ENCODE measurements at places on chromosomes 1 and 21.

GRCh38 chr1:65480684-65481405, 60.4 kb downstream of the LEPR start:
- H3K4me3 ChIP-seq, result no peak overlapping the region
- no peaks in the 10 kb centered on the region for H3K27me3 ChIP-seq
- H3K27ac ChIP-seq, result no peak overlapping the region
- H3K36me3 ChIP-seq, result no peaks in the 10 kb centered on the region
- H3K4me1 ChIP-seq, result no peaks in the 10 kb centered on the region

GRCh38 chr1:228852024-228852423, 116.7 kb downstream of the RHOU start:
- no peak overlapping the region for H3K27ac ChIP-seq
- H3K36me3 ChIP-seq, result no peaks in the 10 kb centered on the region
- H3K4me3 ChIP-seq, result no peak overlapping the region

GRCh38 chr1:91803123-91803522, 82.8 kb downstream of the TGFBR3 start:
- H3K27ac ChIP-seq, result peak overlapping the region; percentile 94
- H3K27me3 ChIP-seq, result no peaks in the 10 kb centered on the region
- DNase-seq, result no peak
- no peaks in the 10 kb centered on the region for H3K36me3 ChIP-seq
- H3K4me3 ChIP-seq, result peak overlapping the region; percentile 78
- peaks cover 30% of the 10 kb centered on the region for H3K4me1 ChIP-seq

GRCh38 chr1:110360431-110360830, 21.3 kb downstream of the RBM15 start:
- no peaks in the 10 kb centered on the region for H3K27me3 ChIP-seq
- no peak overlapping the region for H3K4me3 ChIP-seq
- H3K4me1 ChIP-seq, result peaks cover 9% of the 10 kb centered on the region
- peaks cover 15% of the 10 kb centered on the region for H3K36me3 ChIP-seq
- H3K27ac ChIP-seq, result no peak overlapping the region

GRCh38 chr1:33903210-33903589, 39.3 kb downstream of the HMGB4 start:
- H3K4me1 ChIP-seq, result no peaks in the 10 kb centered on the region
- no peaks in the 10 kb centered on the region for H3K27me3 ChIP-seq
- H3K4me3 ChIP-seq, result no peak overlapping the region

- H3K4me3 ChIP-seq, result no peak overlapping the region
- no peaks in the 10 kb centered on the region for H3K36me3 ChIP-seq
- peaks cover 12% of the 10 kb centered on the region for H3K4me1 ChIP-seq
Measured at GRCh38 chr1:27116697-27117096, 38.2 kb downstream of the SLC9A1 start.

- peaks cover 34% of the 10 kb centered on the region for H3K36me3 ChIP-seq
- H3K4me1 ChIP-seq, result no peaks in the 10 kb centered on the region
- H3K27ac ChIP-seq, result no peak overlapping the region
- DNase-seq, result no peak
- no peak overlapping the region for H3K4me3 ChIP-seq
Measured at GRCh38 chr1:155383406-155383805, 62.7 kb downstream of the RUSC1 start.

GRCh38 chr1:154533952-154534844, 24.3 kb downstream of the UBE2Q1 start:
- DNase-seq, result no peak
- no peak overlapping the region for H3K27ac ChIP-seq
- no peaks in the 10 kb centered on the region for H3K4me1 ChIP-seq
- H3K27me3 ChIP-seq, result peaks cover 2% of the 10 kb centered on the region
- H3K4me3 ChIP-seq, result no peak overlapping the region
- no peaks in the 10 kb centered on the region for H3K36me3 ChIP-seq

GRCh38 chr1:179807291-179807690, 64.2 kb downstream of the FAM163A start:
- H3K27ac ChIP-seq, result no peak overlapping the region
- H3K4me3 ChIP-seq, result no peak overlapping the region
- H3K4me1 ChIP-seq, result no peaks in the 10 kb centered on the region
- no peaks in the 10 kb centered on the region for H3K36me3 ChIP-seq

GRCh38 chr1:79204779-79205479, 198.4 kb upstream of the ADGRL4 start:
- H3K36me3 ChIP-seq, result no peaks in the 10 kb centered on the region
- no peaks in the 10 kb centered on the region for H3K4me1 ChIP-seq
- DNase-seq, result no peak
- no peaks in the 10 kb centered on the region for H3K27me3 ChIP-seq
- H3K4me3 ChIP-seq, result no peak overlapping the region
- H3K27ac ChIP-seq, result no peak overlapping the region

- H3K4me1 ChIP-seq, result no peaks in the 10 kb centered on the region
- no peaks in the 10 kb centered on the region for H3K36me3 ChIP-seq
- H3K27ac ChIP-seq, result no peak overlapping the region
- no peak for DNase-seq
Measured at GRCh38 chr1:58266242-58266641, 280.3 kb downstream of the OMA1 start.

- H3K36me3 ChIP-seq, result no peaks in the 10 kb centered on the region
- H3K4me3 ChIP-seq, result no peak overlapping the region
- peaks cover 7% of the 10 kb centered on the region for H3K4me1 ChIP-seq
- DNase-seq, result no peak
Measured at GRCh38 chr1:181187337-181188126, 99.0 kb downstream of the IER5 start.

GRCh38 chr1:39524171-39524570, 32.7 kb downstream of the BMP8A start:
- no peaks in the 10 kb centered on the region for H3K36me3 ChIP-seq
- H3K4me3 ChIP-seq, result no peak overlapping the region
- no peak overlapping the region for H3K27ac ChIP-seq
- no peak for DNase-seq

- no peak overlapping the region for H3K4me3 ChIP-seq
- no peaks in the 10 kb centered on the region for H3K4me1 ChIP-seq
- no peak for DNase-seq
- H3K27ac ChIP-seq, result no peak overlapping the region
Measured at GRCh38 chr1:218692808-218693207, 347.7 kb downstream of the TGFB2 start.

GRCh38 chr1:39139723-39140360, 64.7 kb upstream of the MACF1 start:
- H3K4me1 ChIP-seq, result no peaks in the 10 kb centered on the region
- H3K27me3 ChIP-seq, result no peaks in the 10 kb centered on the region
- no peak overlapping the region for H3K27ac ChIP-seq
- H3K4me3 ChIP-seq, result no peak overlapping the region
- no peak for DNase-seq
- H3K36me3 ChIP-seq, result no peaks in the 10 kb centered on the region

DNA sequence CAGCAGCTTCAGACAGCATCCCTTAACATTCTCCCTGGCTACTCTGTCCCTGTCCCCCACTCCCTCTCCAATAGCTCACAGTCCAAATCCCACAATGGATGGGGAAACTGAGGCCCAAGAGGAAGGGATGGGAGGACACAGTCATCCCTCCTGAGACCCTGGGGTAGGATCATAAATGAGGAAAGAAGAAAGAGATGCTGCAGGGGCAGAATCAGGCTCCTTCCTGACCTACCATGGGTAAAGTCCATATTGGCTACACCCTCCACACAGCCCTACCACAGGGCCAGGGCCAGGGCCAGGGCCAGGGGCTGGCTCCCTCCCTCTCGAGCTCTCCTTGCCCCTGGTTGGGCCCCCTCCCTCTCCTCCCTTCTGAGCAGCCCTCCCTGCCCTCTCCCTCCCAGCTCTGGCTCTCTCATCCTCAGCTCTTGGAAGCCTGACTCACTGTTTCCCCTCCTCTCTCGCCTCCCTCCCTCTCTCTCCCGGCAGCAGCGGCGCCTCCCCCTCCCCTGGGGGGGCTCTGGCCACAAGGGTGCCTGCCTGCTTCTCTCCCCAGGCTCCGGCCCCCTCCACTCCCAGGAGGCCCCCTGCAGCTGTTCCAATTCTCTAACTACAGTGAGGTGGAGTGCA, 4.9 kb downstream of the AHDC1 start:
- H3K36me3 ChIP-seq, result no peaks in the 10 kb centered on the region
- no peak overlapping the region for H3K4me3 ChIP-seq
- H3K27me3 ChIP-seq, result no peaks in the 10 kb centered on the region
- peaks cover 49% of the 10 kb centered on the region for H3K4me1 ChIP-seq
- DNase-seq, result no peak
- no peak overlapping the region for H3K27ac ChIP-seq

DNA sequence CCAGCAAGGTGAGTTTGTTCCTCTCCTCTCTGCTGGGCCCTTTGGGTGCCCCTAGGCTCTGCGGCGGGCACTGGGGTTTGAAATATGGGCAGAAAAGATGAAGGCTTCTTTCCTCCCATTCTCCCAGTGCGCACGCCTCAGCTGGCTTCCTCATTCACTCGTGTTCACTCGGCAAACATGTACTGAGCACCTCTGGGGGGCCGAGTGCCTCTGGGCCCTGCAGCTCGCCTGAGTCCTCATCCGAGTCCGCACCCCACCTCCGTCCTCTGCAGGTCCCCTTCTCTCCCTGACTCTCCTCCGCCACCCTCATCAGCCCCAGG, 98.5 kb upstream of the RUNX3 start:
- DNase-seq, result no peak
- H3K4me1 ChIP-seq, result peaks cover 63% of the 10 kb centered on the region
- no peaks in the 10 kb centered on the region for H3K36me3 ChIP-seq
- no peak overlapping the region for H3K27ac ChIP-seq
- H3K27me3 ChIP-seq, result no peaks in the 10 kb centered on the region
- no peak overlapping the region for H3K4me3 ChIP-seq
